Activated naive CD4-positive, alpha-beta T cell treated with anti-CD3 and anti-CD28 coated beads, Interleukin-2, amount 50 U/mL, for 72 hours (primary cell): ENCODE measurements at places on chromosomes 2 and 18.

DNA sequence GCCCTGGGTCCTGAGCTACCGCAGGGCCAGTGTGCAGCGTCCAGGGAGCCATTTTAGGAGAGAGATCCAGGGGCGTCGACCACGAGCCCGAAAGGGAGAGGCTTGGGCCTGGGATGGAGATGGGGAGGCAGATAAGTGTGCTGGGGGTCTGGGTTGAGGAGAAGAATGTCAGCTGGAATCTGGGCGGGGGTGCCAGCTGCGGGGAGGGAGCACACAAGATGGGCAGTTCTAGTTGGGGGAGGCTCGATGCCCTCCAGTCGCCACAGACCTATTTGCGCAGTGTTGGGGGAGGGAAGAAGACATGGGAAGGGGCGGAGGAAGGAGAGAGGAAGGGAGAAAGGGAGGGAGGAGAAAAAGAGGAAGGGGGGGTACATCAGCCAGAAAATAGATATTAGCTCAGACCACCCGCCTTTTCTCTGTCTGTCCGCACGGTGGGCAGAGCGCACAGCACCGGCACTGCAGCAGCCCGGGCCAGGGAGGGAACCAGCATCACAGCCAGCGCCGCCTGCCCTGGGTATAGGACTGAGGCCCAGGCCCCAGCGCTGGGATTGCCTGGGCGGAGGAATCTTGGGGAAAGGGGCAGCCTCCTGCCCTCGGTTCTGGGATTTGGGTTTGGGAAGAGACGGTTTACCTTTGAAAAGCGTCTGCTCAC lies 1.9 kb upstream of the HOXD11 start:
- no peak for DNase-seq

- no peak for DNase-seq
Observed at GRCh38 chr2:207483477-207483876, 46.3 kb upstream of the CREB1 start.

DNA sequence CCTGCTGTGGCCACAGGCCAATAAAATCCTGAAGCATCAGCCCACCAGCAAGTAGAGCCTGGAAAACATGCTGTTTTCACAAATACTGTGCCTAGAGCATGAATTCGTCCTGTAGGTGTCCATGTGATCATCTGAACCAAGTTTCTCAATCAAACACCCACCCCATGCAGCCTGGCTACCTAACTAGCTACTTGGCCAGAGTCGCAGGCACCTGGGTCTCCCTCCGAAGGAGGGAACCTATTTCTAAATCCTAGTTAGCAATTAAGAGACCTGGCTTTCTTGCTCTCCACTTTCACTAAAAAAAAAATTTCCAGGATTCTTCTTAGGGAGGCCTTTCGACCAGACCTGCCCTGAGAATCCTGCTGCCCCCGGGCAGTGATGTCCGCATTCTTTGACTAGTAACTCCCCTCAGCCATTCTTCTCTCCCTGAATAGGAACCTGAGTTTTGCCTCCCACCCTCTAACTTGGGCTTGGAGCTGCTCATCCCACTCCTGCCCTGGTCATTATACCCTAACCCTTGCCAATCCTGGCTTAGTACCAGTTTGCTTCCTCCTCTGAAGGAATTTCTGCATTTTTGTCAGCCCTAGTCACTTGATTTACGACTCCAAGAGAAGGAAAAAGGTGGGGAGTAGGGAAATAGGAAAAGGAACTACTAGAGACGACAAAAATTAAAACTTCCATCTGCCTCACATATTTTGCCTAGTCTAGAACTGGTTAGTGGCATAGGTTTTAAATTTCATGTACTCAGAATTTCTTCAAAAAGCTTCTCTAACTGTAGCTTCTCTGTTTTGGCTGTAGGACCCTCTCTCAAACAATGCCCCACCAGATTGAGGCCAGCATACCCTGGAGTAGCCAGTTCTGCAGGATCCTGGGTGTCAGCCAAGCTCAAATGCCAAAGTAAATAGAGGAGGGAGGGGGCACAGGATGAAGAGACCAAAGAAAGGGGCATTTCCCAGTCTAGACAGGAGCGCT lies 25.4 kb upstream of the TANK start:
- no peak for DNase-seq

- DNase-seq: no peak
Observed at GRCh38 chr2:54897420-54898310, 152.6 kb downstream of the RTN4 start.

DNA sequence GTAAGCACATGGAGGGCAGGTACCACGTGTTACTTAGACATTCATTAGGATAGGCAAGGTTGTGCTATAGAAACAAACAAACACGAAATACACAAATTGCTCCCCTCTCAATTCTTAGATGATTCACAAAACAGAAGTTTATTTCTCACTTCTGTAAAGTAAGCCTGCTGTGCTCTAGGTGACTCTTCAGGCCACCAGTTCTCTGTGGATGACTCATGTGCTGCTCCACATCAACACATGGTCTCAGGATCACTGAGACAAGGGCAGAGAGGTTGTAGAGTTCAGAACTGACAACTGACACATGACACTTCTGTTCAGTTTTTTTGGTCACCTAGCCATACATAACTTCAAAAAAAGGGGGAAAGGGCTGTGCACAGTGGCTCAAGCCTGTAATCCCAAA lies 70.6 kb downstream of the DAW1 start:
- no peak for DNase-seq
